T-cell (primary cell): ENCODE measurements at places on chromosomes 6 and 20.

- DNase-seq = peak; percentile 60
- H3K4me1 ChIP-seq = peaks cover 79% of the 10 kb centered on the region
- no peaks in the 10 kb centered on the region for H3K36me3 ChIP-seq
- H3K4me3 ChIP-seq = no peak overlapping the region
- H3K27ac ChIP-seq = peak overlapping the region; percentile 98
Measured at GRCh38 chr6:111767752-111768430, 105.4 kb downstream of the FYN start.

GRCh38 chr6:37311741-37312473, 41.9 kb upstream of the RNF8 start:
- no peak overlapping the region for H3K27ac ChIP-seq
- H3K4me1 ChIP-seq = no peaks in the 10 kb centered on the region
- DNase-seq = no peak
- H3K4me3 ChIP-seq = no peak overlapping the region
- peaks cover 50% of the 10 kb centered on the region for H3K36me3 ChIP-seq

- H3K4me1 ChIP-seq = peaks cover 40% of the 10 kb centered on the region
- H3K36me3 ChIP-seq = peaks cover 61% of the 10 kb centered on the region
- peak overlapping the region; percentile 95 for H3K4me3 ChIP-seq
- no peaks in the 10 kb centered on the region for H3K27me3 ChIP-seq
- peak overlapping the region; percentile 99 for H3K27ac ChIP-seq
- DNase-seq = peak; percentile 58
Measured at GRCh38 chr6:32852844-32853540, 512 bp downstream of the TAP1 start.

DNA sequence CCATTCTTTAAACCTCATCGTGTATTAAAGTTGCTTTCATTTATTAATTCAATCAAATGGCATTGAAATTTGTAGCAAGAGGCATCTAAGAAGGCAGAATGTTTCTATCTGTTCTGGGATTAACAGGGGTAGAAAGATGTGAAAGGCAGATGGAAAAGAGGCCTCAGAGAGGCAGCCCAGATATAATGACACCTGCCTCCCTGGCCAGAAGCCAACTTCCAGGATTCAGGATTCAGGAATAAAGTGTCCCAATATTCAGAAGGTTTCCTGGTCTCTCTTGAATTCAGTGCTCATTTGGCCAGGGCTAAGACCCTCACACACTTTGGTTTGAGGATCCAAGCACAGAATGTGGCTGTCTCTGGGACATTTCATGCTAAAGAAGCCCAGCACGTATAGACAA, 39.9 kb downstream of the HLA-B start:
- H3K36me3 ChIP-seq = no peaks in the 10 kb centered on the region
- peaks cover 2% of the 10 kb centered on the region for H3K27me3 ChIP-seq
- no peak overlapping the region for H3K27ac ChIP-seq
- no peaks in the 10 kb centered on the region for H3K4me1 ChIP-seq

- no peak for DNase-seq
- no peak overlapping the region for H3K27ac ChIP-seq
- H3K36me3 ChIP-seq = no peaks in the 10 kb centered on the region
- H3K27me3 ChIP-seq = no peaks in the 10 kb centered on the region
- H3K4me1 ChIP-seq = no peaks in the 10 kb centered on the region
Measured at GRCh38 chr6:155200012-155200411, 63.8 kb upstream of the CLDN20 start.

- H3K27me3 ChIP-seq = peaks cover 6% of the 10 kb centered on the region
- H3K27ac ChIP-seq = no peak overlapping the region
- DNase-seq = no peak
- no peaks in the 10 kb centered on the region for H3K36me3 ChIP-seq
- no peak overlapping the region for H3K4me3 ChIP-seq
Measured at GRCh38 chr6:14619419-14619781, 501.8 kb downstream of the CD83 start.

- H3K27me3 ChIP-seq = no peaks in the 10 kb centered on the region
- no peaks in the 10 kb centered on the region for H3K4me1 ChIP-seq
- H3K36me3 ChIP-seq = no peaks in the 10 kb centered on the region
Measured at GRCh38 chr20:11776687-11777086, 141.0 kb upstream of the BTBD3 start.

DNA sequence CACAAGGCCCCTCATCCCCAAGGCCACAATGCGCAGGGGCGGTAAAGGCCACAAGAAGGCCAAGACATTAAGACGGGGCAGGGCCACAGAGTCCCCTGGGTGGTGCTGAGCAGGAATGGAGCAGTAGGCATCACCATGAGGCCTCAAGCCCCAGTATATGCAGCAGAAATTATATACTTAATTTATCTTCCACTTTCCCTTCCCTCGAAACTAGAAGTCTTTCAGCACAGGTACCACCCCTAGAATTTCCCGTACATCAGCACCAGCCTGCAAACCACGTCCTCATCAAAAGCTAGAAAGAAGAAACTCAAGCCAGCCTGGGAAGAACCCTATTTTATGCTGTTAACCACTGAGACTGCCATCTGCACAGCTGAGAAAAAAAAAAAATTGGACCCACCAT, 89.4 kb downstream of the PLG start:
- H3K27me3 ChIP-seq = no peaks in the 10 kb centered on the region
- H3K4me3 ChIP-seq = no peak overlapping the region
- H3K4me1 ChIP-seq = no peaks in the 10 kb centered on the region
- no peak overlapping the region for H3K27ac ChIP-seq
- no peak for DNase-seq

GRCh38 chr6:52027699-52028098, 59.7 kb downstream of the PKHD1 start:
- no peak overlapping the region for H3K27ac ChIP-seq
- peaks cover 14% of the 10 kb centered on the region for H3K27me3 ChIP-seq
- no peak for DNase-seq
